ENCODE measurements at places on chromosomes 12 and 14. TPM values are rescaled to one million over a fixed set of nuclear protein-coding genes. Genes with fewer than 3 reads are reported as not detected.

NT5DC3 gene
- 11.0 TPM for total RNA-seq

PRH2 gene
- not detected for total RNA-seq

POTEM gene
- not detected for total RNA-seq

FOXG1 gene
- total RNA-seq, result 0.12 TPM

C14orf39 gene
- not detected for total RNA-seq

HOXC4 gene
- total RNA-seq, result 3.5 TPM

IFNG-AS1 gene
- not detected for total RNA-seq

KRT79 gene
- not detected for total RNA-seq

CD4 gene
- total RNA-seq, result not detected

SLC35F4 gene
- not detected for total RNA-seq

CFAP251 gene
- 0.88 TPM for total RNA-seq

ING4 gene
- total RNA-seq, result 14.4 TPM

KCNA5 gene
- not detected for total RNA-seq

LYZ gene
- 1.5 TPM for total RNA-seq

MRPS35 gene
- total RNA-seq, result 77.4 TPM

TBPL2 gene
- total RNA-seq, result not detected

PAPOLA gene
- 90.3 TPM for total RNA-seq

IL26 gene
- total RNA-seq, result not detected

CLEC4C gene
- total RNA-seq, result not detected

NRIP2 gene
- total RNA-seq, result not detected

OR11G2 gene
- not detected for total RNA-seq

HVCN1 gene
- total RNA-seq, result 0.65 TPM

KRT78 gene
- not detected for total RNA-seq

NFATC4 gene
- total RNA-seq, result 0.26 TPM

RD3L gene
- not detected for total RNA-seq
